ENCODE measurements at places on chromosomes 2 and 18. TPM values are rescaled to one million over a fixed set of nuclear protein-coding genes. Genes with fewer than 3 reads are reported as not detected.

DNA sequence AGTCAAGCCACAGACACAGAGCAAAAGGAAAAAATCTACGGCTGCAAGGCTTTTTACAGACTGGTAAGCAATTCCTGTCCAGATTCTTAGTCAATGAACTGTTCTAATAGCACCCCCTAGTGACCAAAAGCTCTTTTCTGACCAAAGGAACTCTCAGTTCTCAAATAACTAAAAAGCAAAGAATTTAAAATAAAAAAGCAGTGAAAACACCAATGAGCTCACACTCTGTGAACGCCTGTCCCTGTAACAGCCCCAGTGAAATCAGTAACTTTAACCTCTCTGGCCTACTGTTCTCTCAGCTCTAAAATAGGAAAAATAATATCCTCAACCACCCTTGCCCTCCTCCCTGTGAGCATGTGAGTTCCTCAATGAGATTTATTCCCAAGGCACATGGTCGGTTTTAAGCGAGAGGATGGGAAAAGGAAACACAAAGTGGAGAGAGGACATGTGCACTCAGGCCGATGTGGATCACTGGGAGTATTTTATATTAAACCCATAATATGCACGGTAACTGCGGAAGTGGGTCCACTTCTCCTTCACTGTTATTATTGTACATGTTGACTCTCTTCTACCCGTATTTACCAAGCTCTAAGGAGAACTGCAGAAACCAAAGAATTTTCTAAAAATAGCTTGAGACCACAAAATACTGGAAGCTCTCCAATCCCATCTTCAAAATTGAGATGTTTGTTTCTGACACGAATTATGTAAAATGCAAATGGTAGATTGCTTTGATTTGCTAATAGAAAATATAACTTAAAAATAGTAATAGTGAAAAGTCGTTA is 128.5 kb downstream of the STK39 start:
- no peak for DNase-seq

DNA sequence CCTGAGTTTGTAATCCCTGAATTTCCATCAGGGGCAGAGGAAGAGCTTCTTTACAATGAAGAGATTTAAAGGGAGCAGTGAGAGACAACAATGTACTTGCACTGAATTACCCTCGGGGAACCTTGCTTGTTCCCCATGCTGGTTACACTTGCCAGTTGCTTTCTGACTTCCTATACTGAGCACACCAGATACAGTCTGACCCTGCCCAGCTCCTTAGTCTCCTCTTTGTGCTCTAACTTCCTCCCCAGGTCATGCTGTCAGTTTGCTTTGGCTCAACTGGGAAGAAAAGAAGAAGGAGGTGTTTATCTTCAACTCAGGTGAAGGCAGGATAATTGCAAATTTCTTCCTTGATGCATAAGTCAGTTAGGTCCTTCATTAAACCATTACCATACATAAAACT is 658.4 kb downstream of the NYAP2 start:
- DNase-seq, result no peak

DNA sequence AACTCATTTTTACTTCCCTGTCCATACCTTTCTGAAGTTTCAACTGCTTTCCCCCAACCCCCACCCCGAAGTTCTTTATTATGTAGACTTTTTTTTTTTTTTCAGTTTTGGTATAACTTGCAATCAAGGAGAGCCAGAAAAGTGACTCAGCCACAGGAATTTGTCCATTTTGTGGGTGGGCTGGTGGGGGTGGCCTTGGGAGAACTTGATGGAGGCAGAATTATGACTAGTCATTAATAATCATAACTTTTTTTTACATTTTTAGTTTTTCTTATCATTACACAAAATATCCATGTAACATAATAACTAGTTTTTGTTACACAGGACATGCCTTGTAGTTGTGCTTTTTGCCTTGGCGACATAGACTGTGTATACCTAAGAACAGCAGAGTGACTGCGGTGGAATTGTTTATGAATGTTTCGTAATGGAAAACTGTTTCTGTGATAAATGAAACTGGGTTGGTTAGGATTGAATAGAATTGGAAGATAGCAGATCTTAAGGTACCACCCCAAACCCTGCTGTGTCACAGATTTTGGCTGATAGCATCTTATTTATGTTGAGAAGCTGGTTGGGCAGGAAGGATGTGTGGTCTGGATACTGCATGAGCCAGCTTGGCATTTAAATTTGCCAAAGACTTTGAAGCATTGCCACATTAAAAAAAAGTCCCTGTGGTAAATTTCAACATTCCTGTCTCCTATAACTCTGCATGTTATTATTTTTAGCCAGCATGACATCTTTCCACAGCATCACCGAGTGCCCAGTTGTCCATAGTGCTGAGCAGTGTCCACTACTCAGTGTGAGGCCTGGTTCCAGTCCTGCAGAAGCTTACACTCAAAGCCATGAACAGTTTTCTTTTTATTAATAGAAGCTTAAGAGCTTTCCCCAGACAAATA is 30.7 kb downstream of the LYPD6B start:
- DNase-seq, result no peak

- DNase-seq, result no peak
Observed at GRCh38 chr18:37317486-37317885, 248.1 kb downstream of the CELF4 start.

DNA sequence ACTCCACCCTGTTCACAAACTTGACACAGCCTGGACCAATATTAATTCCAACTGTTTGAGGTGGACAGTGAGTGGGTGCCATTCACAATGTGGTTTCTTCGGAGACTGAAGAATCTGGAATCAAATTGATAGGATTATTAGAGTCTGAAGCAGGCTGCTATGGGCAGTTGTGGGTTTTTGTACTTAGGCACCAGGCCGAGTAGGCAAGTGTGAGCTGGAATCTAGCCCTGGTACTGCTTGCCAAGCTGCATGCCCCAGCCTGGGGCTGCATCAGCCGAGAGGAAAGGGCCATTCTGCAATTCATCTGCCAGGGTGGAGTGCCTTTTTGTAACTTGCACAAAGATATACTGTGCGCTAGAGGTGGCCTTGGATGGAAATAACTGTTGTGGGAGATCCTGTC is 654.7 kb upstream of the FANCL start:
- no peak for DNase-seq

- peak; percentile 82 for DNase-seq
Observed at GRCh38 chr18:75215663-75216062, 5.1 kb downstream of the TSHZ1 start.

- DNase-seq, result no peak
Observed at GRCh38 chr2:222899413-222900181, 38.8 kb downstream of the ACSL3 start.

- DNase-seq, result no peak
Observed at GRCh38 chr2:190947711-190948251, 66.2 kb downstream of the STAT1 start.

The TWIST2 gene
- total RNA-seq, result 46.9 TPM

The VWC2L gene
- 0.11 TPM for total RNA-seq

The CFC1 gene
- total RNA-seq, result not detected

The VWA3B gene
- total RNA-seq, result not detected

Data from esophagus muscularis mucosa (tissue), 4 donors.